ENCODE measurements at places on chromosomes 2 and 18. TPM values are rescaled to one million over a fixed set of nuclear protein-coding genes. Genes with fewer than 3 reads are reported as not detected.

The GPR45 gene
- not detected for total RNA-seq

The GCG gene
- not detected for total RNA-seq

The LINC00305 gene
- total RNA-seq: not detected

The NCKAP5 gene
- total RNA-seq: not detected

The MEX3C gene
- total RNA-seq: 43.4 TPM

The RSAD2 gene
- total RNA-seq: not detected

The XPO1 gene
- 287 TPM for total RNA-seq

The DPP10 gene
- total RNA-seq: not detected

The MEP1B gene
- total RNA-seq: not detected

The ALPG gene
- not detected for total RNA-seq

The IL1RL2 gene
- total RNA-seq: not detected

The IL37 gene
- total RNA-seq: not detected

The LIPG gene
- total RNA-seq: not detected

The C2orf49 gene
- 18.3 TPM for total RNA-seq

GRCh38 chr2:172329774-172330671 is 97.4 kb upstream of the ITGA6 start:
- DNase-seq: no peak

DNA sequence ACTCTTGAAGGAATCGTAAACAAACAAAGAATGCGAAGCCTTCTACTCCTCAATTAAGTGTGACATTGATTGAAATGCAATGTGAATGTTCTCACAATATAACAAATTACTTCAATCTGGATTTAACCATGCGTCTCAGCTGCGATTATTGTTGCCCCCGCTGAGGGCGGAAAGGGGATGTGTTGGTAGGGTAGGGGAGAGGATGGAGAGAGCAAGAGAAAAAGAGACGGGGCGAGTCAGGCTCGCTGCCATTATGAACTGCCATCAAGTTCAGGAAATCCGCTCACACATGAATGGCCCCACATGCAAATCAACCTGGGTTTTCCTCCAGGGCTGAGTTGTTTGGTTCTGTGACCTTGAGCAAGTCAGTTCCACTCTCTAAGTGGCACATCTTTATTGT is 129.8 kb downstream of the PXDN start:
- peak; percentile 87 for DNase-seq

DNA sequence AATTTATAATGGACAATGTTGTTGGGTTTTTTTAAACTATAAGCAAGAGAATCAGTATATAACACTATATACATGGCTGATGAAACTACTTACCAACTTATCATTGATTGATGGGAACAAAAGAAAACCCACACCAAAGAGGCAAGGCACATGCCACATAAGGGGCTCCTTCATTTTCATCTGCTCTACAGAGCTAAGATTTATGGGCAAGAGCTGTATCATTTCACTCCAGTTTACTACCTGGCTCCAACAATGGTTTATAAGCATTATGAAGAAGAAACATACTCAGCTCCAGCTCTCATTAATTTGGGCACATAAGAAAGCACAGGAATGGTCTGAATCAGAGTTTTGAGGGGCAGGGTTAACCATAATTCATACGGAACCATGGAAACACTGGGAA is 283.3 kb downstream of the AGPS start:
- no peak for DNase-seq

DNA sequence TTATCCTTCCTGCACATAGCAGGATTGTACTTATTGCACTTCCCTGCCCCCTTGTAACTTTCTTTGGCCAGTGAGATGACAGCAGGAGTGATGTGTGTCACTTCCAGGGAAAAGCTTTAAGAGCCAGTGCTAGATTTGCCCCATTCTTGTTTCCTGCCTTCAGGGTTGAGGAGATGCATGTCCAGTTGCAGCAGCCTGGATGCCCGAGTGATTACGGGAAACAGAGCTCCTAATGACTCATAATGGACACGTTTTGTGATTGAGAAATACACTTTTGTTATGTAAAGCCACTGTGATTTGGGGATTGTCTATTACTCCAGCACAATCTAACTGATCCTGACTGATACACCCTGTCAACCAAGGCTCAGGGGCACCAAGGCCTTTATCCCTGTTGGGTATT is 5.0 kb upstream of the TET3 start:
- DNase-seq: no peak

- DNase-seq: peak; percentile 41
These were observed 45.0 kb downstream of the SLC38A11 start for GRCh38 chr2:164910101-164910899.

DNA sequence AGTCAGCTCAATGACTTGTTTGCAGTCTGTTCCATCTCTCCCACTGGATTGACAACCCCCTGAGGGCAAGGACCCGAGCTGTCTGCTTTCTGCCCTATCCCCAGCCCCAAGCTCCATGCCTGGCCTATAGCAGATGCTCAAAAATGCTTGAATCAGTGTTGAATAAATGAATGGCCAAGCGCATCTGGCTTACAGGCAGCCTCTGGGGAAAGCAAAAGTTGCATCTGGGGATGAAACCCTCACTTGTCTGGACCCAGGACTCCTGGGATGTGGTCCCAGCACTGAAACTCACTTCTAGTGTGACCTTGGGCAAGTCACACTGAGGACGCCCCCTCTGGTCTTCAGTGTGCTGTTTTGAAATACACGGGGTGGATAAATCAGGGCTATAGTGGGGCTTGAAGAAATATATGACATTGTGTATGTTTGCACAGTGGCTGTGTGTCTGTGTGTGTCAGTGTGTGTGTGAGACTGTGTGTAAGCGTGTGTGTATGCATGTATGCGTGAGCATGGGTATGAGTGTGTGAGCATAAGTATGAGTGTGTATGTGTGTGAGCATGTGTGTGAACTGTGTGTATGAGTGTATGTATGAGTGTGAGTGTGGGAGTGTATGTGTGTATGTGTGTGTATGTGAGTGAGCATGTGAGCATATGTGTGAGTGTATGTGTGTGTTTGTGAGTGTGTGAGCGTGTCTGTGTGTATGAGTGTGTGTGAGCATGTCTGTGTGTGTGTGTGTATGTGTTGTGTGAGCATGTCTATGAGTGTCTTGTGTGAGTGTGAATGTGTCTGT is 27.8 kb upstream of the TNS1 start:
- DNase-seq: no peak

- DNase-seq: peak; percentile 46
These were observed 1.3 kb downstream of the CEP68 start for GRCh38 chr2:65057391-65058052.

- DNase-seq: no peak
These were observed 512.1 kb upstream of the LRATD1 start for GRCh38 chr2:14120376-14120775.

GRCh38 chr2:226995625-226996041 is 159.8 kb downstream of the RHBDD1 start:
- DNase-seq: no peak

DNA sequence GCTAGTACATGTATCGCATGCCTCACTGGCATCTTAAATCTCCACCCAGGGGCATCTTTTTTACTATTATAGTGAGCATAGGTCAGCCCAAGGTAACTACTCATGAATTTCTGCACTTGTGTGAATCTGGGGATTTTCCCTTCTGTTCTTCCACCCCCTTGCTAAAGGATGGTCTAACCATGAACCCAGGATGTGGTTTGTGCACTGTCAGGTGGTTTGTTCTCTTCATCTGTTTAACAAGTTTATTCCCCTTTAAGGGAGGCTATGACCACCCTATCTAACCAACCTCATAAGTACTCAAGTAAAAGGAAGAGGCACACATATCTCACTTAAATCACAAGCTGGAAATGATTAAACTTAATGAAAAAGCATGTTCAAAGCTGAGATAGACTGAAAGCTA is 243.0 kb downstream of the RPRM start:
- DNase-seq: no peak

DNA sequence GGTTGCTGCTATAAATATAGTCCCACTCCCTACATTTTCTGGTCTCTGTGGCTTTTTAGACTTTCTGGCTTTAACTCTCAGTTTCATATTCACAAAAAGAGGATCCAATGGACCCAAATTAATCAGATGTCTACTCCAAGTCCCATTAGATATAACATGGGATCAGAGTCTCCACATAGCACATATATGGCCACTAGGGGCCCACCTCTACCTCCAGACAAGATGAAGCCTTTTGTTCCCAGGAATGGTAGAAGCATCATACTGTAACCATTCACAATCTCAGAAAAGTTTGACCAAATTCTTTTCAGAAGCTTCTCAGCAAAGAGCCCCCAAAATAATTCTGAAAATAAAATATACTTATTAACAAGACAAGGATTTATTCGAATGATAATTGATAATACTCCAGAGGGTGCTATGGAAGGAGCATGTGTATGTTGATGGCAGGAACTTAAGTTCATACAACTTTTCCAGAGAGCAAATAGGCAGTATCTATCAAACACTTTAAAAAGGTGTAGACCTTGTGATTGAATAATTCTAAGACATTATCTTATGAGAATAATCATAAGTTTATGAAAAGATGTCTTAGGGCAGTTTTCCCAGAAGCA is 382.3 kb upstream of the CRIM1 start:
- peak; percentile 22 for DNase-seq

DNA sequence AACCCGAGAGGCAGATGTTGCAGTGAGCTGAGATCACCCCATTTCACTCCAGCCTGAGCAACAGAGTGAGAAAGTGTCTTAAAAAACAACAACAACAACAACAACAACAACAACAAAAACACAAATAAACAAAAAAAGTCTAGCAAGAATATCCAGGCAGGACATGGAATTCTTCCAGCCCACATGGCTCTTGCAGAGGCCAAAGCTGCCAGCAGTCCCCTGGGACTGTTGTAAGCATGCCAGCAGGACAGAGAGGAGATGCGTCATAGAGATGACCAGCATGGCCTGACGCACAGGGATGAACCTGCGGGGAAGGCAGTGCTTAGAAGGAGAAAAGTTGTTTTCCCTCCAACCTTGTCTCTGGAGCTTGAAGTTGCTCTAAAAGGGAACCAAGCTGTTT is 182.3 kb upstream of the PGAP1 start:
- no peak for DNase-seq

- no peak for DNase-seq
These were observed 209.2 kb upstream of the DCC start for GRCh38 chr18:52130624-52131301.

GRCh38 chr2:3192920-3193319 is 184.7 kb downstream of the EIPR1 start:
- no peak for DNase-seq

GRCh38 chr2:48939232-48939631 is 183.7 kb upstream of the LHCGR start:
- DNase-seq: no peak

- DNase-seq: no peak
These were observed 101.0 kb downstream of the MREG start for GRCh38 chr2:215912299-215912842.

GRCh38 chr2:27651056-27651455 is 12.4 kb downstream of the SUPT7L start:
- DNase-seq: no peak

- no peak for DNase-seq
These were observed 43.7 kb downstream of the SH3BP4 start for GRCh38 chr2:234995332-234996068.

DNA sequence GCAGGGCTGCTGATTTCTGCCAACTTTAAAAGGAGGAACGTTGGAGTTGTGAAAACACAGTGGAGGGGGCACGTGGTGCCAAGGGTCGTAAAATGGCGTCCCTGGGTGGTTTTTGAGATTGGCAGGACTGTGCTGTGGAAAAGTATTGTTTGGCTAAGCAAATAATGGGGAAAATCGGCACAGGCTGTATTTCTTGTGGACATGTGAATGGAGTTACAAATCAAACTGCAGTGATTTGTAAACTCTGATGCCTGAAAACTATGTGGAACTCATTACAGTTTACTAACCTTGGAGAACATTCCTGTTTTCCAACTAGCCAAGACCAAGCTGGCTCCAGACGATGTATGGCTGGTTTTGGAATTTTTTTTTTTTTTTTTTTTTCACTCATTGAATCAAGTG is 68.7 kb downstream of the KCTD1 start:
- no peak for DNase-seq
